ENCODE measurements at places on chromosomes 13 and 19. TPM values are rescaled to one million over a fixed set of nuclear protein-coding genes. Genes with fewer than 3 reads are reported as not detected.

ZNF729 gene
- total RNA-seq: not detected

CPT1C gene
- total RNA-seq: 52.0 TPM

OR10H2 gene
- total RNA-seq: not detected

ZNF90 gene
- 2.8 TPM for total RNA-seq

ANGPTL8 gene
- 0.49 TPM for total RNA-seq

DPY19L3 gene
- 24.8 TPM for total RNA-seq

SLC6A16 gene
- total RNA-seq: 1.4 TPM

ZNF223 gene
- 7.9 TPM for total RNA-seq

SIGLEC11 gene
- not detected for total RNA-seq

ADGRE3 gene
- total RNA-seq: not detected

PLPPR3 gene
- 48.6 TPM for total RNA-seq

VMAC gene
- 4.1 TPM for total RNA-seq

All from motor neuron (in vitro differentiated cells).